ENCODE measurements at places on chromosomes 4 and X. TPM values are rescaled to one million over a fixed set of nuclear protein-coding genes. Genes with fewer than 3 reads are reported as not detected.

- DNase-seq, result no peak
Observed at GRCh38 chrX:50103866-50104566, 96.8 kb downstream of the AKAP4 start.

Gene ARSJ
- total RNA-seq, result 1.8 TPM

Gene SPANXA2
- not detected for total RNA-seq

Gene GRID2
- under 0.01 TPM for total RNA-seq
